ENCODE measurements at places on chromosomes 16 and 17. TPM values are rescaled to one million over a fixed set of nuclear protein-coding genes. Genes with fewer than 3 reads are reported as not detected.

The EPN3 gene
- polyA plus RNA-seq: not detected

The MEIOB gene
- polyA plus RNA-seq: not detected

The CCL7 gene
- not detected for polyA plus RNA-seq

The CD300H gene
- not detected for polyA plus RNA-seq

The C16orf74 gene
- polyA plus RNA-seq: 41.6 TPM

The KRT33A gene
- not detected for polyA plus RNA-seq

The KRT15 gene
- not detected for polyA plus RNA-seq

The FOXF1 gene
- polyA plus RNA-seq: not detected

The VTN gene
- 0.18 TPM for polyA plus RNA-seq

Measured in CD4-positive, CD25-positive, alpha-beta regulatory T cell (primary cell).